ENCODE measurements at places on chromosomes 16 and 17. TPM values are rescaled to one million over a fixed set of nuclear protein-coding genes. Genes with fewer than 3 reads are reported as not detected.
A peak's percentile ranks its signal among the peaks of the same experiment; 100 is the strongest.

AATK gene
- 0.33 TPM for total RNA-seq

MYO19 gene
- total RNA-seq: 63.3 TPM

TTYH2 gene
- total RNA-seq: 1.8 TPM

ANKS3 gene
- total RNA-seq: 22.0 TPM

GRCh38 chr16:23699100-23699499 lies 13.9 kb downstream of the ERN2 start:
- no peak for DNase-seq

- DNase-seq: no peak
These were observed at the start of gene HIC1 for GRCh38 chr17:2054512-2055291. TSS of gene HIC1 (plus strand) at chr17:2055103. CDS start at chr17:2056691, 1,588 bp downstream.

- DNase-seq: peak; percentile 52
These were observed 194.0 kb upstream of the CIBAR2 start for GRCh38 chr16:85306071-85306792.

DNA sequence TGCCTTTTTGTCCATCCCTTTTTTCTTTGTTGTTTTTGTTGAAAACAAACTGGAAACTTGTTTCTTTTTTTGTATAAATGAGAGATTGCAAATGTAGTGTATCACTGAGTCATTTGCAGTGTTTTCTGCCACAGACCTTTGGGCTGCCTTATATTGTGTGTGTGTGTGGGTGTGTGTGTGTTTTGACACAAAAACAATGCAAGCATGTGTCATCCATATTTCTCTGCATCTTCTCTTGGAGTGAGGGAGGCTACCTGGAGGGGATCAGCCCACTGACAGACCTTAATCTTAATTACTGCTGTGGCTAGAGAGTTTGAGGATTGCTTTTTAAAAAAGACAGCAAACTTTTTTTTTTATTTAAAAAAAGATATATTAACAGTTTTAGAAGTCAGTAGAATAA lies 4.9 kb downstream of the SOX9 start:
- DNase-seq: no peak

- no peak for DNase-seq
These were observed 99.3 kb upstream of the TNRC6C start for GRCh38 chr17:77859035-77859810.

DNA sequence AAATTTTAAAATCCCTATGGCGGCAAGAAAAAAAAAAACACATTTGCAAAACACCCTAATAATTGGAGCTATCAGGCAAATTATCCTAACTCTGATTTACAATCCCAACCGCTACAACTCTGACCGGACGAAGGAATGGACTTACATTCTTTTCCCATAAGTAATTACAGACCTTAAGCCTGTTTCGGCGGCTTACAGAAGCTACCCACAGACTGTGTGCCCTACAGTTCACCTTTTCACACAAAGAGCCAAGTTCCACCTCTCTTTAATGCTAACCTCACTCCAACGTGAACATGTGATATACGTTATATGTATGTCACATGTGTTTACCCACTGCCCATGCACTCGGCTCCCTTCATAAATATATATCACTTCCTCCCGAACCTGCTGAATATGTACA lies 8.7 kb upstream of the MEAK7 start:
- no peak for DNase-seq

DNA sequence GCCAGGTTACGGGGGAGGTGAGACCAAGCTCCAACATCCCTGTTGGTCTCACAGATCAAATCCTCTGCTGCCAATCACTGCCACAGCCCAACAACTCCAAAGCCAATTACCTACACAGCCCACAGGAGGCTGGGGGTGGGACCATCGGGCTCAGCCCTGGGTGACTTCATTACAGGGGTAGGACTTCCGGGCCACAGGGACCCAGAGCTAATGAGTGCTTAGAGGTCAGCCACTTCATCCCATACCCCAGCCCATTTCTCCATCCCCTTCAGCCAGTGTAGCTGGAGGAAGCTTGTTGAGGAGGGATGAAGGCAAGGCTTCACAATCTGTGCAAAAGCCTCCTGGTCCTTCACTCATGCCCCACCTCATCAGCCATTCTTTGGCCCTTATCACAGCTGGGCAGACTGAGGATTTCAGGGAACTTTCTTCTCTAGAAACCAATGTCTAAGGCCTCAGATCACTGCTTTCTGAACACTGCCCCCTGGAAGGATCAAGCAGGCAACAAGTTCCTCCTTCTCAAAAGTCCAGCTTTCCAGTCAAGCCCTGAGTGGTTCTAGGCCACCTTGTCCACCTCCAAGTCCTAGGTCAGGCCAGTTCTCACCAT lies 5.8 kb downstream of the FOXN1 start:
- no peak for DNase-seq

- DNase-seq: no peak
These were observed 25.4 kb upstream of the HELZ start for GRCh38 chr17:67270416-67270815.

GRCh38 chr17:10069301-10069700 lies 129.1 kb downstream of the GAS7 start:
- no peak for DNase-seq

- DNase-seq: peak; percentile 2
These were observed 43.0 kb upstream of the CDH8 start for GRCh38 chr16:62079236-62079635.

DNA sequence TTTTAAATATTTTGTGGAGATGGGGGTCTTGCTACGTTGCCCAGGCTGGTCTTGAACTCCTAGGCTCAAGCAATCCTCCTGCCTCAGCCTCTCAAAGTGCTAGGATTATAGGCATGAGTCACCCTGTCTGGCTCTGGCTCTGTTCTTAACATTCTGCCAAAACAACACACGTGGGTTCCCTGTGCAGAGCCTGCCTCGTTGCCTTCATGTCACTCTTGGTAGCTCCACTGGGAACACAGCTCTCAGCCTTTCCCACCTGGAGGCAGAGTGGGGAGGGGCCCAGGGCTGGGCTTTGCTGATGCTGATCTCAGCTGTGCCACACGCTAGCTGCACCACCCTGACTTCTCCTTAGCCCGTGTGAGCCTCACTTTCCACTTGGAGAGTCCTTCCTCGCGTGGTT lies 19.3 kb downstream of the CRISPLD2 start:
- no peak for DNase-seq

- no peak for DNase-seq
These were observed 186.3 kb upstream of the NLRP1 start for GRCh38 chr17:5770441-5771270.

DNA sequence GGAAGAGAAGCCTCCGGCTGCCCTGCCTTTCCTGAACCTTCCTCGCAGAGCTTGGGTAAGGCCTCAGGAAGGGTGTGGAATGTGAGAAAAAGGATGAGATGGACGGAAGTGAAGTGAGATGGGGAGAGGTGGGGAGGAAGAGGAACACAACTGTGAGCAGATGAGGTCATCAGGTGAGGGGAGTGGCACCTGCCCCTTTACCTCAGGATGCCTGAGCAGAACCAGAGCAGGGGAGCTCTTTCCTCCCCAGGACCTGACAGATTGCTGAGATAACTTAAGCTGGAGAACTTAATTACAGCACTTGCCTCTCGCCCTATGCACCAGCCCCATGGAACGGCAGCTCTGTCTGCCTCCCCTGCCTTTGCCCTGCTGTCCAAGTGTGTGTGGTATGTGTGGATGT lies 29.8 kb downstream of the TMEM132E start:
- no peak for DNase-seq
